Activated CD4-positive, alpha-beta T cell treated with anti-CD3 and anti-CD28 coated beads for 4 hours (primary cell): ENCODE measurements at places on chromosomes 12 and 14.

DNA sequence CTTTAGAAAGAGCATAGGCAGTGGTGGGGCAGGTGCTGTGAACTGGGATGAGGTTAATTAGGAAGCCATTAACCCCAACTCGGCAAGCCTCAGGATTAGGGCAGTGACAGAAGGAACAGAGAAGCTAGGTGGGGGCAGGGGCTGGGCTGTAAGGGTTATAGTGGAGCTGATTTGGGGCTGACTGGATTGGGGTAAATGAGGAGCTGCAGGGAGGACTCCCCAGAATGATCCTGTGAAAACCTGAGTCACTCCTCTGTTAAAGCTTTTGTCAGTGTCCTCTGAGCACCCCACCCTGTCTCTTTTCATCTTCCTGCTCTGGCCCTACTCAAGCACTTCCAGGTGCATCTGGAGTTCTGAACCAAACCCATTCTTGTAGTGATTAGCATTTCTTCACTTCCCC, 4.4 kb downstream of the KLC1 start:
- DNase-seq = no peak

- DNase-seq = no peak
These were observed 37.9 kb downstream of the DLK1 start for GRCh38 chr14:100764471-100765115.

GRCh38 chr12:38279756-38280155, 36.8 kb upstream of the ALG10B start:
- no peak for DNase-seq

- no peak for DNase-seq
These were observed 164.3 kb downstream of the SLC5A8 start for GRCh38 chr12:101045486-101046464.

DNA sequence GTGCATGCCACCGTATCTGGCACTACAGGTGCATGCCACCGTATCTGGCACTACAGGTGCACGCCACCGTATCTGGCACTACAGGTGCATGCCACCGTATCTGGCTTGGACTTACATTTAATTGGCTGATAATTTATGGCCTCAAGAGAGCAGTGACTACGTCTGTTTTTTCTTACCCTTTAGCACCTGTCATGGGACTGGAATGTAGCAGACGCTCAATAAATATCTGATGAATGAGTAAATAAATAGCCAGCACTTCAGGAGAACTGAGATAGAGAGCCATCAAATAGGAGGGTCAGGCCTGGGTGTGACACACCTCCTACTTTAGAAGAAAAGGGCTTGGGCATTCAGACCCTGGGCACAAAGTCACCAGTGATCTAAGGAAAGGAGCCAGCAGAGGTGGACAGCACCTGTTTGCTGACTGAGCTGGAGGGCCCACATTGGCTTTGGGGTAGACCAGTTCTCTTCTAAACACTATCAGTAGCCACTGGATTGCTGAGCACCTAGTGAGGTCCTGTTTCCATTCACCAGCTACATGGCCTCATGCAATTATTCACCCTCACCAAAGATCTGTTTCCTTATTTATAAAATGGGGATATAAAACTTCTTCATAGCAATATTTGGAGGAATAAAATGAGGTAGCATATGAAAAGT, 50.1 kb downstream of the RFX4 start:
- no peak for DNase-seq

DNA sequence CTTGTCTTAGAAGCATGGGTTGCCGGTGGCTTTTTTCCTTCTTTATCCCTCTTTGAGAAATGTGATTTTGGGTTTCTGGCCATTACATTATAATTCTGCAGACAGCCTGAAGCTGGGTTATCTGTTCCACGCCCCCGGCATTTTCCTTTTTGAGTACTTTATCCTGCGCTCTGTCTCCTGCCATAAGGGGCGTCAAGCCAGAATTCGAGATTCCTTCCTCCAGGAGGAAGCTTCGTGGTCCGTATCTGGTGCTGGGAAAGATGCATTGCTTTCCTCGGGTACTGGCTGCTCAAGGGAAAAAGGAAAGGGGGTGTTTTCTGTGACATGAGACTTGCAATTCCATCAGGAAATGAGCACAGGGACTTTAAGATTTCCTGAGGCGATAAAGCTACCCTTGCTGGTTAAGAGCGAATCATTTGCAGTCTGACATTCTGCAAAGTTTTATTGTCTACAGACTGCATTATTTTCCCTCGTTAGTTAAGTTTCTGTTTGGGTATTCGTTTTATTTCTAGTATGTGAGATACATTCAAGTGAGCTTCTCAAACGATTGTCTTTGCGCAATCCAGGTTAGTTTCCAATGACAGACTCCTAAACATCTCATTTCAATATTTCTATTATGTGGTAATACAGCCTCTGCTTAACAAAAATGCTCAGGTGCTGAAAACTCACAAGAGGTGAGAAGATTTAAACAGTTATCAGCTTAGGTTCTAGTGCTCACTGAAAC, 694 bp downstream of the AKAP5 start:
- DNase-seq = no peak
